Umbilical cord (tissue), 2 donors: ENCODE measurements at places on chromosomes 4 and X. TPM values are rescaled to one million over a fixed set of nuclear protein-coding genes. Genes with fewer than 3 reads are reported as not detected.

The SPANXA2 gene
- not detected for total RNA-seq

The ATOH1 gene
- total RNA-seq, result 0.48 TPM

The RHOH gene
- total RNA-seq, result 3.4 TPM

The PIR gene
- 1.7 TPM for total RNA-seq

The GAGE13 gene
- total RNA-seq, result not detected

The MXRA5 gene
- 21.4 TPM for total RNA-seq

The ARX gene
- not detected for total RNA-seq

The SSX1 gene
- not detected for total RNA-seq

The GPR34 gene
- 44.5 TPM for total RNA-seq

The UGT2A1 gene
- 2.9 TPM for total RNA-seq

The PLXNA3 gene
- total RNA-seq, result 10.1 TPM

The CPZ gene
- total RNA-seq, result 80.4 TPM

The GAK gene
- total RNA-seq, result 51.5 TPM

The BTC gene
- total RNA-seq, result 0.96 TPM

The MAGED4 gene
- 33.9 TPM for total RNA-seq

The MAGEB17 gene
- not detected for total RNA-seq

The MAP3K15 gene
- not detected for total RNA-seq

The SOWAHB gene
- total RNA-seq, result 7.2 TPM

The NPY1R gene
- total RNA-seq, result 0.72 TPM

The TMPRSS11F gene
- 1.9 TPM for total RNA-seq

The TCEAL9 gene
- 104 TPM for total RNA-seq

The PHOX2B gene
- total RNA-seq, result 0.96 TPM
